ENCODE measurements at places on chromosomes 4 and X. TPM values are rescaled to one million over a fixed set of nuclear protein-coding genes. Genes with fewer than 3 reads are reported as not detected.

- no peak for DNase-seq
These were observed 1454.3 kb downstream of the FSTL5 start for GRCh38 chr4:160709546-160709945.

DNA sequence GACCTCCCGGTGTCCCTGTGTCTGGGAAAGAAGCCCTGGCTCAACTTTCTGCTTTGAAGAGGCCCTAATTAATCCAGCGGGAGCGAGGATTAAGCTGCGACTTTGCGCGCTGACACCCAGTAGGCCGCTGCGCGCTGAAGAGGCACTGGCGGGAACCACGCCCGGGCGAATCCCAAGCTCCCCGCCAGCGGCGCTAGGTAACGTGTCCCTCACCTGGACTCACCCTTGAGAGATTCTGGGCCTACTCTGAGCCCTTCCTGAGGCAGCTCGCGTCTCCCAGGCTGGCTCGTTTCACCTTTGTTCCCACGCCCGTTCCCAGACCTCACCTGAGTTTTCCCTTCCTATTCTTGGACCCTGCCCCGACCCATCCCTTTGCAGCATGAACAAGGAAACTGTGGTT lies 616 bp upstream of the KLHL34 start:
- DNase-seq = no peak

The NPY5R gene
- total RNA-seq = not detected

- DNase-seq = no peak
These were observed 14.3 kb downstream of the FAM9C start for GRCh38 chrX:13029887-13030771.

- no peak for DNase-seq
These were observed 4.6 kb downstream of the BGN start for GRCh38 chrX:153499341-153499740.

DNA sequence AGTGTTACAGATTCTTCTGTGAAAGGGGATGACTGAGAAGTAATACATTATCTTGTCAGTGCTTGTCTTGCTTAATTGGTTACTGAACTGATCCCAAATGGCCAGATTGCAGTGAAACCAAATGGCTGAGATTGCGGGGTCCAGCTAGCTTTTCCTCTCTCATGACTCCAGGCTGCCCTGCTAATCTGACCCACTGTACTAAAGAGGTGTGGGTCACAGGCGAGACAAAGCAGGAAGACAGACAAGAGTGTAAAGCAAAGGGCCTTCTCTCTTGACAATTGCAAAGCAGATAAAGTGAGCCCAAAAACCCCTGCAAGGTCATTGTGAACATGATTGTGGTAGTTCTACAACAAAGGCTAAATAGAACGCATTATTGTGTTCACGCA lies 2.1 kb downstream of the TMEM150C start:
- DNase-seq = no peak

DNA sequence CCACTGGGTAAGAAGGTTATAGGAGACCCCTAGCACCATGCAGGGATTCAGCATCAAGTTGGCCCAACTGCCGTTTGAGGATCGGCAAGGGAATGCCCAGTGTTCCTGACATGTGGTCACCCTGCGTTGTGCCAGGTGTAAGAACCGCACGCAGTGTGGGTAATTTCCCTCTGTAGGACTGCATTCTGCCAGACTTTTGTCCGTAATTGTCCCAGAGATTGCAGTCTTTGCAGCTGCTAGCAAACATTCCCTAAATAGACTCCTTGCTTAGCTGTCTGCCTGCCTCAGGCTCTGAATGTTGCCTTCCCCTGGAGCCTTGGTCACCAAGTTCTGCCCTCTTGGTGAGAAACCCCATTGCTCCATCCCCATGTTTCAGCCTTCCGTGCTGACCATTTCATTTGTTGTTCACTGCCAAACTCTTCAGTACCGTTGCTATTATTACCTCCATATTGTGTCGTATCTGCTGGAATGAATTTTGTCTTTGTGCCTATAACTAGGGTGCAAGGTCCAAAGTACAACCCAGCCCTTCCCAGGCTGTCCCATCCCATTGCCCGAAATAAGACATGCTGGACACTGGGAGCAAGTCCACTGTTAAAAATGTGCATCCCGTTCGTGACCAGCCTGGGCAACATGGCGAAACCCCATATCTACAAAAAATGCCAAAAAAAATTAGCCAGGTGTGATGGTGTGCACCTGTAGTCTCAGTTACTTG lies 53.8 kb upstream of the USP9X start:
- no peak for DNase-seq

DNA sequence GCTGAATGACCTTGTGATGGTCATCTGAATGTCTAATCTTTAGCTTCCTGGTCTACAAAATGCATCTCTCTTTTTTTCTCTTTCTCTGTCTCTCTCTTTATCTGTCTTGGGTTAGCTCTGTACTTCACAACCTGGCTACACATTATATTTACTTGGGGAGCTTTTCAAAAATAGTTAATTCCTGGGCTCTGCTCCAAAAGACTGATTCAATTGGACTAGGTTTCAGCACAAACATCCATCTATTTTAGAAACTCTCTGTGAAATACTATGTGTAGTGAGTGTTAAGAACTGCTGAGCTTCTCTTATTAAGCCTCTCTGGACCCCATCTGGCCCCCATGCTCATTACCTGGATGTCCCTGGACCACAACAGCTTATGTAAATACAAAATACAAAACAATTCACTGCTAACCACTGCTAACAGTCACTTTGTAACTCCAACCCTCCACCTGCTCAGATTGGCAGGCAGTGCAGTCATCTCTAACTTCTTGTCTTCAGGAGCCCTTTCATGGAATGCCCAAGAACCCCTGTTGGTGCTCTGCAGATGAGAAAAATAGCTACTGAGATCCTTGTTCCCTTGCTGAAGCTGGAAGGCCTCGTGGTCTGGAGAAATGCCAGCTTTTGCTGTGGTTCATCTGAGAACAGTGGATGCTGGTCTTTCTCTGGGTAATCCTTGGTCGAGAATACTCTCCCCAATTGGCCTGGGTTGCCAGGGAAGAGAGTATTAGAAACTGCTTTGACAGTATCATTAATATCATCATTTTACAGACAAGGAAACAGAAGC lies 14.8 kb upstream of the BOD1L1 start:
- DNase-seq = no peak

DNA sequence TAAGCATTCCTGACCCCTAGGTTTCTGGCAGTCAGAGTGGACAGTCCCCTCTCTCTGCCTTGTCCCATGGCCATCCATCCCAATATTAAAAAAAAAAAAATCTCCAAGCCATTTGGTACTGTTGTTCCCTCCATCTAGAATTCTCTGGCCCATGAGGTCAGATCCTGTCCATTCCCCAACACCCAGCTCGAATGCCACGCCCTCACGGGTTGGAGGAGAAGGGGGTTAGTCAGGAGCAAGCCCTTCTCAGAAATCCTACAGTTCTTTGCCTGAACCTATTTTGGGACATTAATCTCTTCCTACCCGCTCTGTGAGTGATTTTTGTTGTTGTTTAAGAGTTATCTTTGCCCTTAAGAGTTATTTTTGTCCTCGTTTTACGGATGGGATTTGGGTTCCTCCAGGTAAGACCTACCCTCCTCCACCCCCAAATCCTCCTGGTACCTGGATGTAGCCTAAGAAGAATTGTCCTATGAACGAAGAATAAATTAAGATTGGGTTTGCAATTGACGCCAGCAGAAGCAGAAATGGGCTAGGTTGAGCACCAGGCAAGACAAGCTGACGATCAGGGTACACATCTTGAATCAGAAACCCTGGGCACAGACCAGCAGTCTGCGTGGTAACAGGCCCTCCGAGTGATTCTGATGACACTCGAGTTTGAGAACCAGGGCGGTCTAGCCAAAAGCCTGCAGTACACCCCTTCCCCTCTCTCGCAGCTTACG lies 977 bp downstream of the RNF175 start:
- DNase-seq = no peak

DNA sequence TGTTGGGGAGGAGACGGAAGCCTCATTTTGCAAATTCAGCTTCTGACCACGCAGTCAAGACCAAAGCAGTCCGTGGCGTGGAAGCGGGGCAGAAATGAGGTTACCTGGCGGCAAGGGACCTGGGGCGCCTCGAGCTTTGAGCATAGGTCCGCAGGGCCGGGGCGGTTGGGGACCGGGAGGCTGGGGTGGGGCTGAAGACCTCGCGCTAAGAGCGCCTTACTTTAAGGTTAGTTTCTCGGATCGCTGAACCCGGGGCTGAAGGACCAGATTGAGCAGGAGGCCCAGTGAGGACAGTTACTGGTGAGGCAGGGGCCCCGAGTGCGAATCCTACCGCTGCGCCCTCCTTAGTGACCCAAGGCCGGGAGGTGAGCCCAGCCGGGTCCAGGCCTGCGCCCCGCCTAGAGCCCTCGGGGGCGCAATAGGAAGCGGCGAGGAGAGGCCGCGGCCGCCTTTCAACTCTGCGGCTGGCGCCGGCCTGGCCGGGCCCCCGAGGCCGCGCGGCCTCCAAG lies 7.5 kb downstream of the MSX1 start:
- no peak for DNase-seq

The ZFX gene
- total RNA-seq = 75.3 TPM

The MAGEA10 gene
- not detected for total RNA-seq

The PAGE4 gene
- total RNA-seq = not detected

DNA sequence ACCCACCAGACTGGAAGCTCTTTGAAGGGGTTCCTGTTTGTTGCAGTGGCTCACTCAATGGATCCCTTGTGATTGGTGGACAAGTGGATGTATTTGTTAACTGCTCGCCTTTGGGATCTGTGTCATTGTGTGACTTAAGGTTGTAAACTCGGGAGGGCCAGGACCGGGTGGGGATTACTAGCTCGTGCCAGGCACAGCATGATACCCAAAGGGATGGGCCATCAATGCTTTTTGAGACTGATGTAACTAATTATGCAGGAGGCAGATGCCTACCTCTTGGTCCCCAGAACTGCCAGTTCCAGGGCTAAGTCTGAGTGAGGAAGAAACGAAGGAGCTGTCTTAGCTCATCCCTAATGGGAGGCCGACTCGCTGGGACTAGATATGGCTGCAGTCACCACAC lies 27.7 kb downstream of the UTP14A start:
- no peak for DNase-seq

- DNase-seq = no peak
These were observed 37.2 kb upstream of the SCRG1 start for GRCh38 chr4:173436149-173436579.
